Nephron progenitor cell (in vitro differentiated cells): ENCODE measurements at places on chromosomes 5 and 9.

DNA sequence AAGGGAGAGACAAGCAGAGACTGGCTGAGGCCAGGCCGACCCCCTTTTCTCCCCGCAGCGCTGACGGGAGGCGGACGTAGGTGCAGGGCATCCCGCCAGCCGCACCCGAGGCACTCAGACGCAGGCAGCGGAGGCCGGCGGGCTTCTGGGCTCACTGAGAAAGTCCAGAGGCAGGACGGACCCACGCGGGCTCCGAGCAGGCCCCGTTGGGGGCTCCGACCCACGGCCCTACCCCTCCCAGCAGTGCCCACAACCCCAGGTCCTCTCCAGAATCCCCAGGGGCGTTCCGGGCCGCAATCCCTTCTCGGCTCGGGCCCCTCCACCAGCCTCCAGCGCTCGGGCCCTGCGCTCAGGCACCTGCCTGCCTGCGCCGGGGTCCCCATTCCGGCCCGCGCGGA lies 543 bp downstream of the MTMR12 start:
- DNase-seq = peak; percentile 63

DNA sequence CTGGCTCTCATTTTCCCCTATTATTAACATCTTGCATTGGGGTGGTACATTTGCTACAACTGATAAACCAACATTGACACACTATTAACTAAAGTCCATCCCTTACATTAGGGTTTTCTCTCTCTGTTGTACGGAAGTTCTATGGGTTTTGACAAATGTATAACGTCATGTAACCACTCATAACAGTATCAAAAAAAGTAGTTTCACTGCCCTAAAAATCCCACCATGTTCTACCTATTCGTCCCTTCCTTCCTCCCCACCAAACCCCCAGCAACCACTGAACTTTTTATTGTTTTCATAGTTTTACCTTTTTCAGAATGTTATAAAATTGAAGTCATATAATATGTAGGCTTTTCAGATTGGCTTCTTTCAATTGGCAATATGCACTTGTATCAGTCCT lies 40.1 kb downstream of the MLLT3 start:
- no peak for DNase-seq

GRCh38 chr5:4518903-4519672 lies 621.0 kb upstream of the ADAMTS16 start:
- no peak for DNase-seq

DNA sequence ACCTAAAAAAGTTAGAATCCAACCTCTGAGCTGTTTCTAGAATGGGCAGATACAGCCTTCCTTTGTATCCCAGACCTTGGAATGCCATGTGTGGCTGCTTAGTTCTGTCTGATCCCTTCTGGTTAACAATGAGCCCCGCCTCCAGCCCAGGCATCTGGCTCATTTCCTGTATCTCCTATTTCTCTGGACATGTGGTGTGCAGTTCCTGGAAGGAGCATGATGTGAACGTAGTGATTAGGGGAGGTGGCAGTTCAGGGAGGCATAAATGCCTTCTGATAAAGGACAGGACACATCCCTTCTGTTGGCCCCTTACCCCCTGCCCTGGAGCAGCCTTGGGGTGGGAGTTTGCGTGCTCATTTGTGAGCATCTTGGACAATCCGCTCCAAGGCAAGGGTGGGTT lies 243.0 kb downstream of the ZSWIM6 start:
- peak; percentile 10 for DNase-seq

DNA sequence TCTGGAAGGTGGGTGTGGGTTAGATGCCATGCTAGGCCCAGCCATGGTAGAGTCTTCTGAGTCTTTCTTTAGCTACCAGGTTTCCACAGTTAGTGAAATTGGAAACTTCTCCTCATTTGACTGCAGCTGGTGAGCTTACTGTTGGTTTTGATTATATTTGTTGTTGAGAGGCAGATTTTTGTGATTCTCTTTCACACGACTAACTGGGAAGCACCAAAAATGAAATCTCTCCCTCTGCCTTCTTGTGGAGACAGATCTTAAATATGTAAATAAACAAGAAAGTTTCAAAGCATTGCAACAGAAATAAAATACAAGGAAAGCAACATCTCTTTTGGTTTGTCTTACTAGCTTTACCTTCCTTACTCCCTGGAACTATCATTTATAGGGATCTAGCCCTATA lies 122.2 kb downstream of the CEMIP2 start:
- DNase-seq = no peak

DNA sequence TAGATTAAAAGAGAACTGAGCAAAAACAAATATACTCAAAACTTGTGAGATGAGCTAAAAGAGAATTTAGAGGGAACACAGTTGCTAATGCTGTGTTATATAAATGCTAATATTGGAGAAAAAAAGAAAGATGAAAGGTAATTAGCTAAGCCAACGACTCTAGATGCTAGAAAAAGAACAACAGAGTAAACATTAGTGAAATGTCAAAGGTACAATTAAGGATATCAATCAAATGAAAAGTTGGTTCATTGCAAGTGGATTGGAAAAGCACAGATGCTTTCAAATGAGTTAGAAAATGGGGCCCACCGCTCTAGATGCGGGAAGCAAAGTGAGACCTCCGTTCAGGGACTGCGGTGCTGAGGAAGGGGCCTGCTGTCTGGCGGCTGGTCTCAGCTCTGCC lies 17.9 kb upstream of the BARHL1 start:
- DNase-seq = no peak

DNA sequence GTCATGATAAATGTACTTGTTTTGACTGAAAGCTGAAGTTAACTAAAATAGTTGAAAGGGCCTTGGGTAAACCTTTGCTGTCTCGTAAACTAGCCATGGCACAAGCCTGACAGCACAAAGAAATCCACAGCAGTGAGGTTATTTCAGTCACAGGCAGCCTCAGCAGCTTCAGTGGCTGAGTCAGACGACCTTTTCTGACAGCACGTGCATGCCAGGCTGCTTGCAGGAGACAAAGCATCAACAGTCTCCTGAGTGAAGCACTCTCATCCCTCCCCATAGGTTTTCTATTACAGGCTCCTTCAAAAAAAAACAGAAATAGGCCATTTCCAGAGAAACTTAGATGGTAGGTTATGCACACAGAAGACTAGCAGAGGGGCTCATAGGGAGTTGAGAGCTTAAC lies 34.6 kb downstream of the OXCT1 start:
- DNase-seq = peak; percentile 10

GRCh38 chr9:120773256-120773655 lies 20.0 kb downstream of the FBXW2 start:
- no peak for DNase-seq

DNA sequence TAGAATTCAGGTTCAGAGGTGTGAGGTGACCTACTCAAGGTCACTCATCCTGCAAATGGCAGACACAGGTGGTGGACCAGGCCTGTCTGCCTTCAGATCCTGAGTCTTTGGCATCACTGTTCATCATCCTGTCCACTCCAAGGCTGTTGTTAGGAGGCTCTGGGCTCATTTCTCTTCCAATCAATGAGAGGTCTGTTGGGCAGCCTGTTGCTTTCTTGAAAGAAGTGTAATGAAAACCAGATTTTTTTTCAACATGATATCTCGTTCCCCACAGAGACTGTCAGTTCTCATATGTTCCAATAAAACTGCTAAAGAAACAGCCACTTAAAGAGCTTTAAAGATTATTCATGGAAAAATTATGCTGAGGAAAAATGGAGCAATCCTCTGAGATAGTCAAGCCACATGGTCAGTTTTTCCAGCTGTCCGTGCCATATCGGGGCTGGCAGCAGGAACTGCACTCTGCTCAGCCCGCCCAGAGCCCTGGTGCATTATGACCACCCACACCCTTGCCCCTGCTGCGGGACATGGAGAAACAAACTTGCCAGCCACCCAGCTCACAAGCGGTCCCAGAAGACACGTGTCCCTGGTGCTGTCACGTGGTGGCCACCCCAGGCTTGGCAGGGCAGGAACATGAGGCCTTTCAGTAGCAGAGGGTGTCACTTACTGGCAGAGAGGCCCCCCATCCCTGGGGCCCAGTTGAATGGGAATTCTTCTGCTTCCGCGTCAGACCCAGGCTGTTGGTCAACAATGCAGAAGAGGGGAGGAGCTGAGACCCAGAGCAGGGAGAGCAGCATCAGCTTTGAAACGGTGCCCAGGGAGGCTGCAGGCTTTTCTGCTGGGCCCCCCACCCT lies 63.7 kb upstream of the ANGPTL2 start:
- DNase-seq = no peak

GRCh38 chr5:174532455-174533453 lies 191.6 kb upstream of the MSX2 start:
- DNase-seq = peak; percentile 54

DNA sequence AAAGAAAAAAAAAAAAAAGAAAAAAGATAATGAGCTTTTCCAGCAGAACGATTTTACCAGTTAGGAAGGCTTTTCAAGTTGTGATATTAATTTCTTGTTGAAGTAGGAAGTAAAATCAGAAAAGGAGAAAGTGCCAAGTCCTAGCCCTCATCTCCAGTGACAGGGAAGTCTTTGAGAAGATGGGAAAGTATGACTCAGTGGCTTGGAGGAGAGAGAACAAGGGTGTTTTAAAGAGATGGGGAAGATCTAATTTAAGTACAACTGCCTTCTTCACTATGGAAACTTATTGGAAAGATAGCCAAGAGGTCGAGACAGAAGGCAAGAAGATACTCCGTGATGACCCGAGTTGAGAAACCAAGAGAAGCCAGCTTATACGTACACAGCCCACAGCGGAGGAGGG lies 22.6 kb downstream of the FGF1 start:
- no peak for DNase-seq

- DNase-seq = no peak
These were observed 16.4 kb downstream of the RARS1 start for GRCh38 chr5:168502563-168503237.

- DNase-seq = no peak
These were observed 3.9 kb downstream of the RELL2 start for GRCh38 chr5:141640698-141641097.

- peak; percentile 4 for DNase-seq
These were observed 401.9 kb upstream of the PDE4D start for GRCh38 chr5:60295423-60295822.

DNA sequence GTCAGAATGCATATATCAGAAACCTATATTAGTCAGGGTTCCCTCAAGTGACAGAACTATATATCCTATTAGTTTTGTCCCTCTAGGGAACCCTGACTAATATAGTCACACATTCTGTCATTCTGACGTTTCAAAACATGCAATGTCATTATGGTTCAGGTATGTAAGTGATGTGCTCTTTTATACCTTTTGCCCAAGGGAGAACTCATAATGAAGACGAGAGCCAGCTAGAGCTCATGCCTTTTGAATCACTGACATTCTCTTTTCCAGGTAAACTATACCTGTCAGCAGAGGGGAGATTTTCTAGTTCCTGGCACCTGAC lies 576.7 kb downstream of the LRRC70 start:
- no peak for DNase-seq

DNA sequence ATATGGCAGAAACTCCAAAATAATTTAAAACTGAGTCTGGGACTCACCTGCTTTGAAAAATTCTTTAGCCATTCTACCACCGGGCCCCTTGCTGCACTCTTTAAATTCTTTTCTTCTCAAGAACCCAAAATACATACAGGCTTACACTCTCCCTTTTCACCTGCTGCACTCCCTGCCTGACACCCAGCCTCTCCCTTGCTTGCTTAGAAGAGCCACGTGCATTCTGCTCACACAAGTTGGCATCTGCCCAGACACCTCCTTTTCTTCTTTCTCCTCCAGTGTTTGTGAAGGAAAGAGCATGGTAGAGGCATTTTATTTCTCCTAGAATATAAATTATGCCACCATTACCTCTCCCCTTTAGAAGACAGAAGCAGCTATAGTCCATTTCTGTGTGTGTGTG lies 39.0 kb upstream of the AOPEP start:
- DNase-seq = no peak

DNA sequence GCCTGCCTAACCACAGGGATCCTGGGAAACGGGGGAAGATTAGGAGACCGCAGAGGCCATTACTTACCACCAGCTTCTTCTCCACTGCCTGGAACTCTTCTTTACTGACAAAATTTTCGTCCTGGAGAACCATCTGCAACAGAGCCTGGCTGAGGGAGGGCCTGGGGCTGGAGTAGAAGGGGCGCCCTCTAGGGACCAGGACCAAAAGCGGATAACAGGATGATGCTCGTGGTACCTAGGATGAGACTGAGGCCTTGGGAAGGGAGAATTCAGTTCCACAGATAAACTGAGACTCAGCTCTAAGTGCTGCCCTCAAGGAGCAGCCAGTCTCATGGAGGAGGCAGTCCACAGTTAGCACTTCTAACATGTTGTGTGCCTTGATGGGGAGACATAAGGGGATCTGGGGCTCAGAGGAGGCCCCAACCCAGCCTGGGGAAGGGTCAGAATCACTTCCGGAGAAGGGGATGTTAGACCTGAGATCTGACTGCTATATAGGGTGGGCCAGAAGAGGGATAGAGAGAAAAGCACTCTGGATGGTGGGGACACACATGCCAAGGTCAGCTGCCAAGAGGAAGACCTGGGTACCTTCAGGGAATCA lies 1.2 kb downstream of the SPATA24 start:
- no peak for DNase-seq

- peak; percentile 54 for DNase-seq
These were observed at the start of gene LURAP1L for GRCh38 chr9:12774861-12775678. TSS of gene LURAP1L (plus strand) at chr9:12775020. CDS start at chr9:12775716, 696 bp downstream.

GRCh38 chr9:111916234-111916645 lies 19.6 kb downstream of the UGCG start:
- DNase-seq = no peak

DNA sequence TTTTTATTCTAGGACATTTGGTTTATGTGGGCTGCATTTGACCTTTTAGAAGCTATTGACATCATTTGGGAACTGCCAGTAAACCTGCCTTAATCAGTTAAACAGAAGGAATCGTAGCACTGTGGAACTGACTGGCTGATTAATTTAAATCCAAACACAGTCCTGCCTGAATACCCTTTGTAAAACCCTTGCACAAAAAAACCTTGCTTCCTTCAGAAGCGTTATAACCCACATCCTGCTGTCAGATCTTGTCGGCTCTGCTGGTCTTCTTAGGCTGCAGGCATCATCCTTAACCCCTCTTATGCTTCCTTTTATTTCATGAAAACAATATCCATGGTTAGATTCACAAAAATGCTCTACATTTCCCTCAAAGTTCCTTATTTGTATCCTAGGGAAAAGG lies 46.3 kb downstream of the PAM start:
- no peak for DNase-seq
